Activated CD8-positive, alpha-beta T cell treated with anti-CD3 and anti-CD28 coated beads for 36 hours (primary cell): ENCODE measurements at places on chromosomes 11 and 22. TPM values are rescaled to one million over a fixed set of nuclear protein-coding genes. Genes with fewer than 3 reads are reported as not detected.
A peak's percentile ranks its signal among the peaks of the same experiment; 100 is the strongest.

Gene MPZL3
- 51.1 TPM for total RNA-seq

Gene KRTAP5-1
- not detected for total RNA-seq

Gene OR5A1
- total RNA-seq, result not detected

Gene OR51B2
- not detected for total RNA-seq

Gene DNAJB7
- total RNA-seq, result not detected

Gene PHOX2A
- total RNA-seq, result not detected

Gene ANO5
- not detected for total RNA-seq

Gene RTN4R
- total RNA-seq, result 3.7 TPM

Gene BTG4
- total RNA-seq, result 0.98 TPM

Gene MRGPRE
- total RNA-seq, result not detected

Gene BBOX1
- total RNA-seq, result not detected

Gene MMP12
- not detected for total RNA-seq

GRCh38 chr11:65118097-65118837 lies 766 bp upstream of the ZNHIT2 start:
- no peak for DNase-seq

- DNase-seq, result no peak
Observed at GRCh38 chr11:44011797-44012196, 36.0 kb upstream of the ACCSL start.

GRCh38 chr22:48941903-48942575 lies 885.6 kb downstream of the BRD1 start:
- DNase-seq, result no peak

- DNase-seq, result no peak
Observed at GRCh38 chr22:42996646-42997365, 18.1 kb downstream of the PACSIN2 start.

DNA sequence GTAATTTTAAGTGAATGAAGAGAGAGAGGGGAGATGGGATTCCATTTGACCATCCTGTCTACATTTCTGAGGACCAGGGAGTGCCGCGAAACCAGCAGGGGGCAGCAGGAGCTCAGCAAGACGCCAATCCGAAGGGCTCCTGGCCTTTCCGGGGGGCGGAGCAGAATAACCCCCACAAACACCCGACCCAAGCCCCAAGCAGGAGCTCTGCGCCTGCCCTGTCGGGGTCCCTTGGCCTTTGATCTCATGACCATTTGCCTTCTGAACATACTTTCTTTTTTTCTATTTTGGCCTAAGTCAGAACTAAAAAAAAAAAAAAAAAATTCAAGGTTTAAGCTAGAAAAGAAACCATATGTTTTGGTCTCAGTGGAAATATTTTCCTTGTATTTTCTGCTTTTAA lies 21.9 kb upstream of the SCN2B start:
- DNase-seq, result peak; percentile 93

- DNase-seq, result no peak
Observed at GRCh38 chr22:23248583-23248982, 68.3 kb downstream of the BCR start.

GRCh38 chr11:116776522-116776984 lies 3.8 kb upstream of the BUD13 start:
- DNase-seq, result no peak

DNA sequence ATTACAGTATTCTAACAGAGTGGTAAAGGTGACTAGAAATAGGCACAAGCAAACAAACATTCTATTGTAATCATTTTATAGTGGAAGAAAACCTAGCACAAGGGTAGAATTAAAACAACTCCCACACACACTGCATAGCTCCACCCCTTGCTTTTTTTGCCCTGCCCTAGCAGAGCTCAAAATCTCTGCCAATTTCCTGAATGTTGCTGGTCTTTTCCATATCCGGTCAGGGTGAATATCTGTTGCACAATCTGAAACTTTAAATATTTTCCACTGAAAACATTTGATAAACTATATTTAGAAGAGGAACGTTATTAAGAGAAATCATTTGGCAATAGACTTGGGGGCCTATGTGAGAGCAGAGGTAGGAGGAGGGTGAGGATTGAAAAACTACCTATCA lies 2.7 kb downstream of the SPA17 start:
- no peak for DNase-seq

DNA sequence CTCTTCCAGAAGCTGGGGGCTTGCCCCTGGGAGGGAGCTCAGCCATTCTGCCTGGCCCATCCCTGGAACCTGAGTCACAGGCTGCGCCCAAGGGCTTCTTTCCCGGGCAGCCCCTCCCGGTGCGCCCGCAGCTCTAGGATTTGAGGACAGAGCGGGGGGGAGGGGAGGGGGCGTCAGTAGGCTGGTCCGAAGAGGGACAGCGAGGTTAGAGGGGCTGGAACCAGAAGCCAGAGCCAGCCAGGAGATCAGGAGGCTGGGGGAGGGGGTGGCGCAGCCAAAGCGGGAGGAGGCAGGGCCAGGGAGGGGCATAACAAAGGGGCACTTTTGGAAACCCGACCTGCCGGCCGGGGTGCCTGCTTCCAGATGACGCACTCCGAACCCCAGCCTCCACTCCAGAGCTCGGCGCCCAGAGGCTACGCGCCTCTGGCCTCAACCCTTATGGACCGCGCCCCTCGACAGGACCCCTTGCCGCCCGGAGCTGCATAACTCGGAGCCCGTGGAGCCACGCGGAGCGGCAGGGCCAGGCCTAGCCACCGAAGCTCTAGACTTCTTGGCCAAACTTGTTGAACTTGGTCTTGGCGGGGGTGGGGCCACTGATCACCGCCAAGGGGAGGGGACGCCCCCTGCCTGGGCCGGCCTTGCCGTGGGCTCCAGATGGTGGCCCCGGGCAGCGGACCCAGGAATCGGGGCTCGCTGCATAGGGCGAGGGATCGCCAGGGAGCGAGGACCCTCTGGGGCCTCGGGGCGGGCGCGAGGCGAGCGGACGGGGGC lies 744 bp downstream of the PACSIN3 start:
- no peak for DNase-seq

GRCh38 chr11:90178751-90179150 lies 44.1 kb downstream of the CHORDC1 start:
- DNase-seq, result no peak

GRCh38 chr11:125155100-125155444 lies 9.5 kb upstream of the PKNOX2 start:
- DNase-seq, result no peak

GRCh38 chr22:36104988-36105387 lies 55.6 kb downstream of the APOL3 start:
- no peak for DNase-seq

- no peak for DNase-seq
Observed at GRCh38 chr22:19929586-19930550, 11.7 kb upstream of the COMT start.

DNA sequence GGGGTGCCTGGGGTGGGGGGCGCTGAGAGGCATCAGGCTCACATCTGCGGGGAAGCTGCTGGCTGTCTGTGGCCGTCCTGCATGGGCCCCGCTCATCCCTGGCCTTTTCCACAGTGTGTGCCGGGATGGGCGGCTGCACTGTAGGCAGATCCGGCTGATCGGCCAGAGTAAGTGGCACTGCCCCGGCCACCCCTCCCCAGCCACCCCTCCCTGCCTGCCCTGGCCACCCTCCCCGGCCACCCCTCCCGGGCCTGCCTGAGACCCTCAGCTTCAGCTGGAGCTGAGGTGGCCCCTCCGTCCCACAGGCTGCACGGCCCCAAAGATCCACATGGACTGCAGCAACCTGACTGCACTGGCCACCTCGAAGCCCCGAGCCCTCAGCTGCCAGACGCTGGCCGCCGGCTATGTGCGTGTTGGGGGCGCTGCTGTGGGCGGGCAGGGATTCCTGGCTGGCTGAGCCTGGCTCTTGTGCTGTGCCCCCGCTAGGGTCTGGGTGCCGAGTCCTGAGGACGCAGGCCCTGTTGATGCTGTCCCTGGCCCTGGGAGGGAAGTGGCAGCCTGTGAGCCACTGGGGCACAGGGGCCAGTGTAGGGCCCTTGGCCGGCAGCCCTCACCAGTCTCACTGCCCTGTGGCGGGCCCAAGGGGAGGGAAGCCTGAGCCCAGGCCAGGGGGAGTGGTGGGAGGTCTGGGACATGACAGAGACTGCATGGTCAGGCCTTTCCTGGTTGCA lies 10.9 kb downstream of the MUC2 start:
- DNase-seq, result no peak

- DNase-seq, result no peak
Observed at GRCh38 chr11:95143106-95143681, 53.5 kb downstream of the ENDOD1 start.

GRCh38 chr22:26616650-26617049 lies 1.2 kb downstream of the CRYBB1 start:
- no peak for DNase-seq

GRCh38 chr11:12280838-12281565 lies 96.4 kb upstream of the PARVA start:
- DNase-seq, result peak; percentile 32

- no peak for DNase-seq
Observed at GRCh38 chr22:32404021-32404420, 8.0 kb downstream of the RTCB start.

DNA sequence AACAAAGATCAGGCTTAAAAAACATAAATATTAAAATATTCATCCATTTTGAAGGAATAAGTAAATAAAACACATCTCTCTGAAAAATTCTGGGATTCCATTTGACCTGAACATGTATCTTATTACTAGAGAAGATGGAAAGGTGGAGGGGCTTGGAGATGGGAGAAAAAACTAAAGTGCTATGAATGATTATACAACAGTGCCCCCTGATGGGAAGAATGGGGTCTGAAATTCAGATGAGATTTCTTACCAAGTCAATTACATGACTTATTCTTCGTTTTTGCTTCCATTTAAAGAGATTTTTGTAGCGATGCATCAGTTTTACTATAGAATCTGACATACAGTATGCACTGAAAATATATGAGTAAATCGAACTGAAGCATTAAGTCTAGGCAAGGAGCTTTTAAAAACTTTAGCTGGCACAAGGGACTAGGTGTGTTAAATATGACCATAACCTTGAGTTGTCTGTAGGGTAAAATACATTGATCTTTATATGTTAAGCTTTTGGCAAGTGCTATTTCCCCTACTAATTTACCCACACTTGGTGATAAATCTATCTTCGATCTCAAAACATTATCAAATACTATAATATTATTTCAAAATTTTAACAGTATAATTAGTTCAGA lies 718.8 kb downstream of the CNTN5 start:
- no peak for DNase-seq

DNA sequence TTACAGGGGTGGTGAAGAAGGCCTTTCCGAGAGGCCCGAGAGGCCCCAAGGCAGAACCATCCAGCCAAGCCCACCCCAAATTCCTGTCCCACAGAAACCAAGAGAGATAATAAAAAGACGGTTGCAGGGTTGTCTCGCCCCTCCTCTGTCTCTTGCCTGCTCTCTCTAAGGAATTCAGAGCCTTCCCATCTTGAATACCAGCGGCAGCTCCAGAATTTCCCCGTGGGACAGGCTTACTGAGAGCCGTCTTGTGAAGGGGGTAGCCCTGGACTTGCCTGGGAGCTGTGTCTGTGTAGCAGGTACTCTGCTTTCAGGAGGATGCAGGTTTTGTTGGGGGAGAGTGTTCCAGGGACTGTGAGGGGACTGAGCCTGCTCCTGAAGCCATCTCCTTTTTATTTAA lies 9.6 kb upstream of the EIF3D start:
- DNase-seq, result no peak

DNA sequence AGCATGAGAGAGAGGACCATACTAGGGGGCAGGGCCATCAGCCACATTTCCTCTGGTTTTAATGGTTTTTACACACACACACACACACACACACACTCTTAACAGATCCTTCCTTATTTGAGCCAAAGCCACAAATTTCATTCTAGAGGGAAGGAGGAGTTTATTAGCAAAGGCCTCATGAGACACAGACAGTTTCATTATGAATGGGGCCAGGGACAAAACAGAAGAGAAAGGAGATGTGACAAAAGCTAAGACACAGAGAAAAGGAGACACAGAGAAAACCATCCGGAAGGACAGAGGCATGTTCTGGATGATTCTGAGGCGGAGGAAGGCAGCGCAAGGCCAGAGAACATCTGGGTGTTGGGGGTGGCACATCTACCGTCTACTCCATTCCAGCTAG lies 32.2 kb upstream of the ARFGAP3 start:
- no peak for DNase-seq

DNA sequence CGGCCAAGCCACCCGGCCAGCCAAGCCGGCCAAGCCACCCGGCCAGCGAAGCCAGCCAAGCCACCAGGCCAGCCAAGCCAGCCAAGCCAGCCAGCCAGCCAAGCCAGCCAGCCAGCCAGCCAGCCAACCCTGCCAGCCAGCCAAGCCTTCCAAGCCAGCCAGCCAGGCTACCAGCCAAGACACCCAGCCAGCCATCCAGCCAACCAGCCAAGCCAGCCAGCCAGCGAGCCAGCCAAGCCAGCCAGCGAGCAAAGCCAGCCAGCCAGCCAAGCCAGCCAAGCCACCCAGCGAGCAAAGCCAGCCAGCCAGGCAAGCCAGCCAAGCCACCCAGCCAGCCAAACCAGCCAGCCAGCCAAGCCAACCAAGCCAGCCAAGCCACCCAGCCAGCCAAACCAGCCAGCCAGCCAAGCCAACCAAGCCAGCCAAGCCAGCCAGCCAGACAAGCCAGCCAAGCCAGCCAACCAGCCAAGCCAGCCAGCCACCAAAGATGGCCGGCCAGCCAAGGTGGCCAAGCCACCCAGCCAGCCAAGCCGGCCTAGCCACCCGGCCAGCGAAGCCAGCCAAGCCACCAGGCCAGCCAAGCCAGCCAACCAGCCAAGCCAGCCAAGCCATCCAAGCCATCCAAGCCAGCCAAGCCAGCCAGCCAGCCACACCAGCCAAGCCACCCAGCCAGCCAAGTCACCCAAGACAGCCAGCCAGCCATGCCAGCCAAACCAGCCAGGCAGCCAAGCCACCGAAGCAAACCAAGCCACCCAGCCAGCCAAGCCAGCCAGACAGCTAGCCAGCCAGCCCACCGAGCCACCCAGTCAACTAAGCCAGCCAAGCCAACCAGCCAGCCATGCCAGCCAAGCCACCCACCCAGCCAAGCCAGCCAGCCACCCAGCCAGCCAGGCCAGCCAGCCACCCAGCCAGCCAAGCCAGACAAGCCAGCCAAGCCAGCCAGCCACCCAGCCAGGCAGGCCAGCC lies 28.8 kb downstream of the CCT8L2 start:
- DNase-seq, result no peak

- DNase-seq, result no peak
Observed at GRCh38 chr22:36358533-36359469, 29.0 kb downstream of the MYH9 start.
